Urothelium cell line (cell line): ENCODE measurements at places on chromosomes 2 and 18.

DNA sequence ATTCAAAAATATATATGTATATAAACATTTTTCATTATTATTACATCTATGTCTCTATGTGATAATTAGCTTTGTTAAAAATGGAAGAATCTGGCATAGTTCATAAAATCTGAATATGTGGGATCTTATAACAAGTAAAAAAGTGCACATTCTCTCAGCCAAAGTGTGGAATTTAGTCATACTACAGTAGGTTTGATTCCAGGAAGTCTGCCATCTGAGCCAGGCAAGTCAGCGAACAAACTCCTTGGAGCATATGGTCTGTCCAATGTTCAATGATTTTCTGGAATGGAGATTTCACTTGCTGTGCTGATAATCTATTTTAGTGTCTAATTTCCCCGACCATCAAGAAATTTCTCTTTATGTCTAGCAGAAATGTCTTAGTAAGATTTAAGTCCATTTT lies 1033.2 kb upstream of the NXPH2 start:
- no peak for DNase-seq

- no peak for DNase-seq
Measured at GRCh38 chr18:811182-811891, 705 bp downstream of the YES1 start.

- no peak for DNase-seq
Measured at GRCh38 chr18:34609986-34610648, 100.0 kb upstream of the DTNA start.

DNA sequence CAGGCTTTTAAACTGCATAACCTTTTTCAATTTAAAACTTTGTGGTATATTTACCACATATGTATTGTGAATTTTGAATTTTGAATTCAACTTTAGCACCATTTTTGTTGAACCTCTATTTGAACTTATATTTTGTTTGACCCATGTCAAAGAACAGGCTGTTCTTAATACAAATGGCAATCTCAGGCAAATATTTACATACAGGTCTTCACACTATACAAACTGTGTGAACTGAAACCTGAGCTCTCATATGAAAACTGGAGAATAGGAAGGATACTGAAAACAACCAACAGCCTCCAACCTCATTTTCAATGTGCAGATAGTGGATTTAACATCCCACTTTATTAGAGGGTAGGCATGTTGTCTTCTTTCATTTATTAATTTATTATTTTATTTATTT lies 491.8 kb downstream of the KCNJ3 start:
- no peak for DNase-seq

DNA sequence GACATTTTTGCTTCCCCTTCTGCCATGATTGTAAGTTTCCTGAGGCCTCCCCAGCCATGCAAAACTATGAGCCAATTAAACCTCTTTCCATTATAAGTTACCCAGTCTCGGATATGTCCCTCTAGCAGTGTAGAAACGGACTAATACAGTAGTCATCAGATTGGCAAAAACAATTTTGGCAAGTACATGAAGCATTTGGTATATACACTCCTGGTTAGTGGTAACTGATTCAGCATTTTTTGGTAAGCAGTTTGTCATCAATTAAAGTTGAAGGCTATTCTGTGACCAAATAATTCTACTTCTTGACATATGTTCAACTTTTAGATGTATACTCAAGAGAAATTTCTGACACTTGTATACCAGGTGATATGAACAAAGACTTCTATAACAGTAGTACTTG lies 190.5 kb upstream of the STON1 start:
- no peak for DNase-seq

DNA sequence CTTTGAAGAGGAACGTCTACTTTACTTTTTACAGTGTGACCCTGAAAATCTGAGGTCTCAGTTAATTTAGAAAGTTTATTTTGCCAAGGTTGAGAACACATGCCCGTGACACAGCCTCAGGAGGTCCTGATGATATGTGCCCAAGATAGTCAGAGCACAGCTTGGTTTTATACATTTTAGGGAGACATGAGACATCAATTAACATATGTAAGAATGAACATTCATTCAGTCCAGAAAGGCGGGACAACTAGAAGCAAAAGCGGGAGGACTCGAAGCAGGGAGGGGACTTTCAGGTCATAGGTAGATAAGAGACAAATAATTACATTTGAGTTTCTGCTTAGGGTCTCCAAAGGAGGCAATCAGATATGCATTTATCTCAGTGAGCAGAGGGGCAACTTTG lies 23.7 kb downstream of the ELMOD3 start:
- DNase-seq = no peak

- DNase-seq = no peak
Measured at GRCh38 chr18:41982942-41983660, 28.1 kb downstream of the PIK3C3 start.

- no peak for DNase-seq
Measured at GRCh38 chr2:177118636-177119035, 94.0 kb upstream of the HNRNPA3 start.

DNA sequence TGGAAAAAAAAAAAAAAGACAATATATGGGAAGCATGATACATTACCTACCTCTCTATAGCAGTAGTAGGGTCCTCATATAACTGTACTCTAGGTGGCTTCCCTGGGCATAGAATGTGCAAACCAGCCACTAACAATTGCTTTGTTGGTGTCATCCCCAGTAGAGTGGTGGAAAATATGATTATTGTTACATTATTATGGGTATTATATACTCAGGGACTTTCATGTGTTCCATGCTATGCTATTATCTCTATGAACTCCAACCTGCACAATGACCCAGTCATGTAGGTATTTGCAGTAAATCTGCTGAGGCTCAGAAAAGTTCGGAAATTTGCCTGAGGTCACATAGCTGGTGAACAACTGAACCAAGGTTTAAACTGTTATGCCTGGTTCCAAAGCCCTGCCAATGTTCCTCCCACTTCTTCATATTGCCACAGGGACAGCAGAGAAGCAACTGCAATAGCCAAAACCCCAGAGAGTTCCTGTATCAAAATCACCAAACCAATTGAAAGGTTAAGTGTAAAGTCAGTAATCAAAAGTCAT lies 52.6 kb upstream of the MAP4K4 start:
- DNase-seq = no peak

DNA sequence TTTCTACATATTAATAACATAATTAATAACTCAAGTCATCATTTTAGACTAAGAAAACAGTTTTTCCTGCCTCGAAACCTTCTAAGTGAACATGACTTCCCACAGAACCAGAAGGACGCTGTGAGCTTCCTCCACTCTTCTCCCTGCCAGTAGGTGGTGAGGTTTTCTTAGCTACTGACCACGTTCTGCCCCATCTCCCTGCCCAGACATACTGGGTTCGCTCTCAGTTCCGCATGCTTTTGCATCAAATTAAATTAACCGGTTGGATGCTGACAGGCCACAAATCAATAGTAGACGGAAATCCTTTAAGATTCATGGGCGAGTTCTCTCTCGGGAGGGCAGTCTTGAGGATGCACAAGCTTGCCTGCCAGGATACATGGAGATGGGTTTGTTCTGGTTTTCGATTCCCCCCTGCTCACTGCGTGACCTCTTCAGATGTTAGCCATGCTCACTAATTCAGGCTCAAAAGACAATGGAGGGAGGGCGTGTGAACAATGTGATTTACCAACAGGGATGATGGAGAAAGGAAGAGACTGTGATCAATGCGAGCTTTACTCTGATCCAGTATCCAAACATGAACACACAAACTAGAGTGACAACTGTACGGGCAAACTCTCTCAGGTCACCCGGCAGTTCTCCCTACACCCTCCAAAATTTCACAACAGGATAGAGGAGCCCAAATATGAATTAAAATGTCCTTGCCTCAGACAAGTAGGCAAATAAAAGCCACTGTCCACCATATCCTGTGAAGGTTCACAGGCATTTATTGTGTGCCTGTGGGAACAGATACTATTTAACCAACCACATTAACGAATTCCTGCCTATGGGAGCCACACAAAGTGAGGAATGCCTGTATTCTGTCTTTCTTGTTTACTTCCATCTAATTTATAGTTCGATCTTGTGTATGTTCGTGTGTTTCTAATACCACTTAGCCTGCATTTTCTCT lies 375.7 kb downstream of the EIPR1 start:
- DNase-seq = peak; percentile 18

- DNase-seq = peak; percentile 62
Measured at GRCh38 chr18:49021433-49022129, 70.8 kb upstream of the SMAD7 start.

DNA sequence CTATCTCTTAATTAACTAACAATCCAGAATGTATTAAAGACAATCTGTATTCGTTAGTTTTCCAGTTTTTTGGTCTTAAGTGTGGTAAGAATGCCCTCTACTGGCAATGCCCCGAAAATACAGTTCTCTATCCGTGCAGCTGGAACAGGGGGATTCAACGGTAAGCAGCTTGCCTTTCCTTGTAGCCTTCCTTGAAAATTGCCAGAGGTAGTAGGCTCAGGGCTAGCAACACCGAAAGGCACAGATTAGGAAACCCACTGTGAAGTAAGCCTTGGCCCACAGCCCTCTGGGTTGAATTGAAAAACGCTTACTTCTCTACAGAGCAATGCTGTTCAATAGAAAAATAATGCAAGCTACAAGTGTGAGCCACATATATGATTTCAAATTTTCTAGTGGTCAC lies 17.1 kb upstream of the VPS4B start:
- DNase-seq = peak; percentile 48

DNA sequence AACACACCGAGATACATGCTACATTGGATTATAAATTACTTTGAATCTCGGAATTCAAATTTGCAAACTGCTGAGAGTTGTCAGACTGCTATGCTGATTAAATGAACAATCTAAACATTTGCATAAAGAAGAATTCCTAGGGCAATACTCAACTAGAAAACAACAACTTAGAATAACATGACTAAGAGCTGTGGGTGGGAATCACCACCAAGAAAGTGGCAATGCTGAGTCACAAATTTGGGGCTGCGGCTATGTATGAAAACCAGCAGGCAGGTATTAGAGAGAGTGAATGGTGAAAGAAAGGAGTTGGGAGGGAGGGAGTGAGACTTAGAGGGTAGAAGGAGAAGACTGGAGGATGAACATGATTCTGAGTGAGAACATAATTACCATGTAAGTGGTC lies 559.5 kb downstream of the PIK3C3 start:
- DNase-seq = peak; percentile 3

- no peak for DNase-seq
Measured at GRCh38 chr2:233049194-233049761, 10.9 kb upstream of the INPP5D start.

GRCh38 chr2:43178055-43178598 lies 48.3 kb downstream of the ZFP36L2 start:
- DNase-seq = no peak

DNA sequence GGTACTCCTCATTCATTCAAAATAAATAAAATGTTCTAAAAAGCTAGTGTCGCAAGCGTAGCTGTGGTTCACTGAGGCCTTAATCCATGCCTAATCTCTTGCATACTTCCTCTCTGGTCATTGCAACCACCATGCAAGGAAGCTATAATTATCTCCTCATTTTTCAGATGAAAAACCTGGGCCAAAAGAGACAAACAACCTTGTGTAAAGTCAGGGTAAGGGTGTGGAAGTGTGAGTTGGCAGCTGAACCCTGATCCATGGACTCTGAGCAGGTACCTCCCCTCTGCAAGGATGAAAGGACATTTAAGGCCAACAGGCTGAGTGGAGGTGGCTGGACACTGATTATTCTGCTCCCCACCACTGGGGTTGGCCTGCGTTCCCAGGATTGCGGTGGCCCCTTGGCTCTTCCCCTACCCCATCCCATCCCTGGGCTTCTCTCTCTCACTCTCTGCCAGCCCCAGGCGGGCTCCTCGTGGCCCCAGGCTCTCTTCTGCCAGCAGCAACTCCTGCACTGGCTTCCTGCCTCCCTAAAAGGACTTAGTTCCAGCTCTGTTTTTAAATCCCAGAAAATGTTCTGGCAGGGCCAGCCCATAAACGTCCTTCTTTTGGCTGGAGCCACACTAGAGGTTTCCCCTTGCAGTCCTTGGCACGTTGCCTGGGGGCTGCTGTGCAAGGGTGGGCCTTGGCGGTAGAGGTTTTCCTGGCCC lies 72.0 kb upstream of the AFF3 start:
- no peak for DNase-seq

DNA sequence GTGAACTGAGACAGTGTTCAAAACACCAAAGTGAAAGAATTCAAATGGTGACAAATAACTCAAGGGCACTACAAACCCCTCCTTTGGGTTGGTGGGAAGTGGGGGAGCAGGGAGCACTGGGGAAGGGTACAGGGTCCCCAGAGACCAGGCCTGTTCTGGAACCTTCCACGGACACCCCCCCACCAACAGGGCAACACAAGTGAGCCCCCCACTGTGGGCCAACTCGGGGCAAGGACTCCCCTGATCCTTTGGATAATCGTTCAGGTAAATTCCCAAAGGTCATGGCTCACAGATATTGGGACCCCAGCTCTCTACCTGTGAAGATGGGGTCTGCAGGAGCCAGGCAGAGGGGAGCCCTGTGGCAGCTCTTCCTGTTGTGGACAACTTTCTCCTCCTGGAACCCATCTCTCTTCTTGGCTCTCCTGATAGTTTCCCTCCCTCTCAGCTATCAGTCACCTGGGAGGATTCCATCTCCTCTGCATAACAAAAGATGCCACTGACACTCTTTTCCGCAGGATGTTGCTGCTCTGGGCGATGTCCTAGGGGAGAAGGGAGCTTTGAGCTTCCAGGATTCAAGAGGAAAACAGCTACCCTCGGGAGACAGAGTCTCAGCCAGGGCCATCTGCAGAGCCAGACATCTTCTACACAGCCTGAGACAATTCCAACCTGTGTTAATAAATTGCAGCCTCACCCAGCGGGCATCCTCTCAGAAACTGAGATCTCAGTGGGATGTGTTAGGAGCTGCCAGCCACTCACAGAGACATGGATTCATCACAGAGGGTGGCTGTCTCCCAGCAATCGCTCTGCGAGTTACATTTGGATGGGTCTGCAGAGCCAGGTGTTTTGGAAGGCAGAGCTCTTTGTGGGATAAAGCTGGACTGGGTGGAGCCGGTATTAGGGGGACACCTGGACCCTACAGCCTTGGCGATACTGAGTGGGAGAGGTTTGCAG lies 35.4 kb downstream of the MBP start:
- no peak for DNase-seq

- DNase-seq = no peak
Measured at GRCh38 chr2:28346587-28346986, 46.1 kb upstream of the FOSL2 start.

DNA sequence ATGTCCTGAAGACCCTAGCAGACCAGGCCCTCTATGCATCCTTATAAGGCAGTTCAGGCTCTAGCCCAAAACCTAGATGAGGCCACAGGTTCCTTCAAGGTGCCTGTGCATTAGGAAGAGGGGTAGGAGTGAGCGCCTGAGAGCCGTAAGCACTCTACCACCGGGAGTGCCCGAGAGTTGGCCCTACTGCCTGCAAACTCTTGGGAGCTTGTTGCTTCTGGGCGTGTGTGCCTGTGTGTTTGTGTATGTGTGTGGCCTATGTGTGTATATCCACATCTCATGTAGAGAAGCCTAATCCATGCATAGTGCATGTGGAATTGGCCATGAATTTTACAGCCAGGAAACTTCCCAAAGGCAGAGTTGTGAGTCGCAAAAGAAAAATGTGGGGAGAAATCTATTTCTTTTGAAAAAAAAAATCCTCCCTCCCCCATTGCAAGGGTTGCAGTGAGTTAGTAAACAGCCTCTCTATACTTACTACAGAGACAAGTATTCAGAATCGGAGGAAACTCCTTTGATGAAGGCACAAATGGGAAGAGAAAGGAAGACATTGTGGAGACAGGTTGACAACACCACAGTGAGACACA lies 96.8 kb downstream of the ADD2 start:
- peak; percentile 34 for DNase-seq

GRCh38 chr2:231925303-231926179 lies 655 bp downstream of the NPPC start:
- DNase-seq = peak; percentile 88

GRCh38 chr18:22355069-22355468 lies 62.6 kb downstream of the CTAGE1 start:
- no peak for DNase-seq
